ENCODE measurements at places on chromosomes 1 and 21.

- no peak for DNase-seq
These were observed 80.5 kb downstream of the PDE9A start for GRCh38 chr21:42733874-42734273.

- DNase-seq = no peak
These were observed 11.9 kb upstream of the RXRG start for GRCh38 chr1:165456861-165457260.

- DNase-seq = no peak
These were observed 27.2 kb upstream of the LRRC8C start for GRCh38 chr1:89605692-89606091.

DNA sequence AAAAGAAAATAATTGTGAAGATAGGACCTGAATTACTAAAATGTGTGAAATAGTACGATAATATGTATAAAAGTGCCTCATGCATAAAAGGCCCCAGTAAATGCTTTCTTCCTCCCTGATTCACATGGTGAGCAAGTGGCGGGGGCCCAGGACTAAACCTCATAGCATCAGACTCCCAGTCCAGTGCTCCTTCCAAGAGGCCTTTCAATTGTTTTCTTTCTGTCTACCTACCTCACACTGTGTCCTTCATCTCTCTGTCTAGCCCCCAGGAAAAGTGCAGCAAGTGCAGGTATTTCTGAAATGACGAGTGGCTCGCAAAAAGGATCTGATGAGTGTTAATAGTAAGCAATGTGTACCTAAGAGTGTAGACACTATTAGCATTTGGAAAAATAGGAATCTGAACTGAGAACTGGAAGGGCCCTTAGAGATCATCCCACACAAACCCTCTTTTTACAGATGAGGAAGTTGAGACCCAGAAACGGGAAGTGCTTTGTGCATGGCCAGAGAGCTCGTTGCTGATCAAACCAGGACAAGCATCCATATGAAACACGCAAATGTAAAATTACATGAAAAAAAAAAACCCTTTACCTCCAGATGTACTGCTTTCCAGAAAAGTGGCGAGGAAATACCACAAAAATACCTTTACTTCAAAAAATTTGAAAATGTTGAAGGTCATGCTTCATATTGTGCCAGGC is 118.2 kb upstream of the HOOK1 start:
- no peak for DNase-seq
